Forelimb muscle (tissue), 1 donor: ENCODE measurements at places on chromosomes 4 and X. TPM values are rescaled to one million over a fixed set of nuclear protein-coding genes. Genes with fewer than 3 reads are reported as not detected.

Gene HTN3
- not detected for polyA plus RNA-seq

- no peak for DNase-seq
Measured at GRCh38 chr4:119559044-119559647, 69.5 kb downstream of the PDE5A start.

GRCh38 chr4:2617955-2618354 lies 81.5 kb downstream of the FAM193A start:
- no peak for DNase-seq

- no peak for DNase-seq
Measured at GRCh38 chrX:46447384-46447783, 97.8 kb downstream of the ZNF674 start.

Gene DRP2
- 1.6 TPM for polyA plus RNA-seq

DNA sequence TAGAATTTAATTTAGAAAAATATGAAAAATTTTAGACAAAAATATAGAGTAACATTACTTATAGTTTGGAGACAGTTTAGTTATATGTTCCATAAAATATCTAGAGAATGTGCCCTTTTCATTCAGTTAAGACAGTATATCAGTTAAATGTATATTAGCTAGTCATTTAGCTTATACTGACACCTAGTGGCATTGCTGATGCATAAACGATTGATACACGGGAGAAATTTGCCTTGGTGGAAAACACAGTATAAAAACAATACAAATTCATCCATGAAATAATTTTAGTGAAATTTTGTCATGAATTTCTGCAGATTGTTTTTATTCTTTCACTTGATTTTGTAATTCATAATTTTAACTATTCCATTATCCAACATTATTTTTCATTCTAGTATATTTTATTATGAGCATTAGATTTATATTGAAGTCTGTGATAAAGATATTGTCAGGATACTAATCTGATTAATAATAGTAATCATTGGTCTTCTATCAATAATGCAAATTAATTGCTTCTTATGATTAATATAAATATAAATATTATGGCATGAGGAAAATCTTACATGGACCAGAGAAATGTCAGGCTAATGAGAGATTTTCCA lies 219.0 kb downstream of the TLL1 start:
- DNase-seq = peak; percentile 14

DNA sequence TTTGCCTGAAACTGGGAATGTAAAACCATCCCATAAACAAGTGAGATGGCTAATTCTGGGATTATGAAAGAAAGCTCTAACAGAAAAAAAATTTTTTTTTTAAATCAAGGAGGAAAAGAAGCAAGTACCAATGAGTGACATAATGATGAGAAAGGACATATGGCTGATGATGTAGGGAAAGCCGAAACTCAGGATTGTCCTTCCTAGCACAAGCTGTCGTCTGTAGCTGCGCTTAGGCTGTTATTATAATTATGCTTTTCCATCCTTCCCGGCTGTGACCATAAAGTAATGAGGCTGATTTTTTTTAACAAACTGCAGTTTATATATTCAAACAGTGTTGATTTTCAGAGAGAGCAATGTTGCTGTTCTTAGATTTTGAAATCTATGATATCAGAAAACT lies 209.8 kb upstream of the NOCT start:
- DNase-seq = no peak

Gene CLDN24
- polyA plus RNA-seq = not detected

DNA sequence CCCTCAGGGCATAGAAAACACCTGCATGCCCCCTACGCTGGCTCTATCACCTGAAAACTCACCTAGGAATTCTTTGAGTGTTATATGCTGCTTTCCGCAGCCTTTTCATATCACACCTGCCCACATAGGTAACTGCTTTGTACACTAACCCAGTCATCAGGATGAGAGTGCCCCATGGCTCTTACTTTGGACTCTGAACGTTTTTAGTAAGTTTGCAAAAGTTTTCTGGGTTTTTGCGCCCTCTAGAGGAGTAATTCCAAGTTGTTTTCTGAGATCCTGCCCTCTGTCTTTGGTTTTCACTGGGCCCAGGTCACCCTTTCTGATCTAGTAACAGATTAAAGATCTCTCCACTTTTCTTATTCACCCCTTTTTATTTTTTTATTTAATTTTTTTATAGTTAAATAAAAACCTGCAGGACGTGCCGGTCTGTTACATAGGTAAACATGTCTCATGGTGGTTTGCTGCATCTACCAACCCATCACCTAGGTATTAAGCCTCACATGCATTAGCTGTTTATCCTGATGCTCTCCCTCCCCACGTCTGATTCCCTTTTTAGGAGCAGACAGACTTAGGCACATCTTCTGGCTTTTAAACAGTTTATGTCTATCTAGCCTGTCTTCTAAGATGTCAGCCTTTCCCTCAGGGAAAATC lies 139.2 kb downstream of the NWD2 start:
- DNase-seq = no peak

- no peak for DNase-seq
Measured at GRCh38 chr4:85826060-85826678, 351.2 kb downstream of the ARHGAP24 start.

- DNase-seq = no peak
Measured at GRCh38 chr4:26749867-26750266, 110.8 kb upstream of the STIM2 start.

DNA sequence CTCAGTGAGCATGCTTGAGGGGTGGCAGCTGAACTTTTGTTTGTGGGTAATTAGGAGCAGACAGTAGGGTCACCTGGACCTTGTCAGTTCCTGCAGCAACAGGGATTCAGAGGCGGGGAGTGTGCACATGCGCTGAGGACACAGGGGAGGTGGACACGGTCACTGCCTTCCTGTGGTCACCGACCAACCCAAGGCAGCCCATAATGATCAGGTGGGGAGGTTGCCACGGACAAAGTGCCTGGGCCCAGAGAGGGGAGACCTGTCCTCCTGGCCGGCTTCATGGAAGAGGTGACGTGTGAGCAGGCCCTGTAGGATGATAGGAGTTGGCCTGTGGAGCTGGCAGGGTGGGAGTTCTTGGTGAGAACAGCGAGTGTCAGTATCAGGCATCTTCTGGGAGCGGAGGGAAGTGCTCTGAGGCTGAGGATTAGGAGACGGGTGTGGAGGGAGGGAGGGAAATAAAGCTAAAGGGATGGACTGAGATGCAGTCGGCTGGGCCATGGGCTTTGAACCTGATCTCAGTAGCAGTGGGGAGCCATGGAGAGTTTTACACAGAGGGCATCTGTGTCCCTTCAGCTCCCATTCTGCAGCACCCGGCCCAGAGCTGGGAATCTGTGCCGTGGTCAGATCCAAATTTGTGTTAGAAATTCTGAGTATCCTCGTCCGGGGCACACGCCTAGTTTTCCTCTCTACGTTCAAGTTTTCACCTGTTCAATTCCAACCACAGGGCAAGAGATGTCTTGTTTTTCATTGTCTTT lies 100.0 kb downstream of the PSAPL1 start:
- DNase-seq = no peak

- DNase-seq = no peak
Measured at GRCh38 chr4:85419103-85419502, 55.8 kb upstream of the ARHGAP24 start.

Gene C1GALT1C1
- 12.7 TPM for polyA plus RNA-seq

Gene RTL5
- 10.9 TPM for polyA plus RNA-seq

Gene MAGIX
- 1.9 TPM for polyA plus RNA-seq

Gene ANXA3
- 4.1 TPM for polyA plus RNA-seq

GRCh38 chrX:15645266-15645665 lies 19.3 kb downstream of the CLTRN start:
- no peak for DNase-seq

DNA sequence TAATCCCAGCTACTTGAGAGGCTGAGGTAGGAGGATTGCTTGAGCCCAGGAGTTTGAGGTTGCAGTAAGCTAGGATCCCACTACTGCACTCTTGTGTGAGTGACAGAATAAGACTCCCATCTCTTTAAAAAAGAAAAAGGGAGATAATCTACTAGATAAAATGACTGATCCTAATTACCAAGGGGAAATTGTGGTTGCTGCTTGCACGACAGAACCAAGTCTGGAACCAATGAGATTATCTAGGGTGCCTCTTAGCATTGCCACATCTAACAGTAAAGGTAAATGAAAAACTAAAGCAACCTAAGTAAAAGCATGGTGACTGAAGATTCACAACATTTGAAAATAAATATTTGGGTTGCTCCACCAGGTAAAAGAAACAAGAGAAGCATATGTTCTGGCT lies 185.1 kb downstream of the PDHA2 start:
- no peak for DNase-seq

Gene PABPC1L2B
- polyA plus RNA-seq = not detected

DNA sequence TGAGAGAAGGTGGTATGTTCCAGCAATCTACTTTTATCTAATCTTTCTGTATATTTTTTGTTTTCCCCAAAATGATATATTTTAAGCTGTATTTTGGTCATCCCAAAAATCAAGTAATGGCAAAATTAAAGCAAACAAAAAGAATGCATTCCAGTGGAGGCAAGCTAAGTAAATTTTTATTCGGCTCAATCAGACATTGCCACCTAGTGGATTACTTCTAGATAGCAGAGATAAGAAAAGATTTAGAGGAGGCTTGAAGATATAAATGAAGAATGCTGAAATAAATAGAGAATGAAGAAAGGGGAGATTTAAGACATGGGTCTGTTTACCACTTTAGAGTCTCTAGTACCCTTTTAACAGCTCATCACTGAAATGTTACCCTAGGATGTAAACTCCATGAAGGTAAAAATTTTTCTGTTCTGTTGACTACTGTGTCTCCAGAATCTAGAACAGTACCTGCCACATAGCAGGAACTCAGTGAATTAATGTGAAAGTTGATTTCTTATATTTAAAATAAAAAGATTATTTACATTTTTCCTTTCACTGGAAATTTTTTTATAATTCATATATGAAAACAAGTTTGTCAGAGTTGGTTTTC lies 110.9 kb upstream of the ANK2 start:
- DNase-seq = no peak

- no peak for DNase-seq
Measured at GRCh38 chr4:168152837-168153500, 60.6 kb downstream of the ANXA10 start.

Gene TMEM31
- polyA plus RNA-seq = 0.99 TPM

Gene OTC
- not detected for polyA plus RNA-seq

Gene SLC6A8
- 40.6 TPM for polyA plus RNA-seq

GRCh38 chrX:97200454-97200853 lies 316.7 kb downstream of the RPA4 start:
- no peak for DNase-seq

- DNase-seq = no peak
Measured at GRCh38 chr4:26099967-26100366, 185.9 kb downstream of the SMIM20 start.

DNA sequence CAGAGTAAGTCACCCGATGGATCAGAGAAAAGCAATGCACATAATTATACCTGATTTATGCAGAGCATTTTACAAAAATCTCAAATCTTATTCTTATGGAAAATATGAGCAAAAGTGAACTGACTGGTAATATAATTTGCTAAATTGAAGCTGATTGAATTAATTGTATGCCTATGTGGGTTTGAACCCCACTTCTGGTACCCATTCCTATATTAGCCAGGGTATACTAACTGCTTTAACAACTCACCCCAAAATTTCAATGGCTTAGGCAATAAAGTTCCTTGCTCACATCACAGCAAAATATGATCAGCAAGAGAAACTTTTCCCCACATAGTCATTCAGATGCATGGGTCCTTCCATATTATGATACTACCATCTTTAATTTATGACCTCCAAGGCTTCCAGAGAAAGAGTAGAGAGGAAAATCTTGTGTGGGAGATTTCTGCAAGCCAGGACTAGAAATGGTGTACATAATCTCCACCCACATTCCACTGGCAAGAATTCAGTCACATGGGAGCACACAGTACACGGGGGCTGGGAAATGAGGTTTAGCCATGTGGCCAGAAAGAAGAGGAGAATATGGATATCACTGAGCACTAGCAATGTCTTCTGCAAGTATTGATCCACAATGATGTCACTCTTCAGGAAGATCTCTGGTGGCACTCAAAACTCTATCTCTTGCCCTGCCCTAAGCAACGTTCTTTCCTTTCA lies 640.7 kb downstream of the BCOR start:
- DNase-seq = no peak

Gene GABRQ
- 1.3 TPM for polyA plus RNA-seq

DNA sequence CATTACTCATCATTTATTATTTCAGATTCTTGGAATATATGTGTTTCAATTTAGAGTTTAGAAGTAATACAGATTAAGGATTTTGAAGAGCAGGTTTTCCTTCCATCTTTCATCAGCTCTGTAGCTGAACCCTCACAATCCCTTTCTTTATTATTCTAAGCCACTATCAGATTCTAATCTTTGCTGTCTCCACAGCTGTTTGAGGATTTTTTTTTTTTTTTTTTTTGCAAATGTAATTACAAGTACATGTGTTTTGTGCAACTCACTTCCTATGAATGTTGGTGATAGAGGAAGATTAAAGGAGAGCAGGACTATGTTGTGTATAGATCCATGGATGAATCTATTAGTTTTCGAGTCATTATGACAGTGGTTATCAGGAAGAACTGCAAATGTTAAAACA lies 87.4 kb upstream of the TENM3 start:
- DNase-seq = no peak

DNA sequence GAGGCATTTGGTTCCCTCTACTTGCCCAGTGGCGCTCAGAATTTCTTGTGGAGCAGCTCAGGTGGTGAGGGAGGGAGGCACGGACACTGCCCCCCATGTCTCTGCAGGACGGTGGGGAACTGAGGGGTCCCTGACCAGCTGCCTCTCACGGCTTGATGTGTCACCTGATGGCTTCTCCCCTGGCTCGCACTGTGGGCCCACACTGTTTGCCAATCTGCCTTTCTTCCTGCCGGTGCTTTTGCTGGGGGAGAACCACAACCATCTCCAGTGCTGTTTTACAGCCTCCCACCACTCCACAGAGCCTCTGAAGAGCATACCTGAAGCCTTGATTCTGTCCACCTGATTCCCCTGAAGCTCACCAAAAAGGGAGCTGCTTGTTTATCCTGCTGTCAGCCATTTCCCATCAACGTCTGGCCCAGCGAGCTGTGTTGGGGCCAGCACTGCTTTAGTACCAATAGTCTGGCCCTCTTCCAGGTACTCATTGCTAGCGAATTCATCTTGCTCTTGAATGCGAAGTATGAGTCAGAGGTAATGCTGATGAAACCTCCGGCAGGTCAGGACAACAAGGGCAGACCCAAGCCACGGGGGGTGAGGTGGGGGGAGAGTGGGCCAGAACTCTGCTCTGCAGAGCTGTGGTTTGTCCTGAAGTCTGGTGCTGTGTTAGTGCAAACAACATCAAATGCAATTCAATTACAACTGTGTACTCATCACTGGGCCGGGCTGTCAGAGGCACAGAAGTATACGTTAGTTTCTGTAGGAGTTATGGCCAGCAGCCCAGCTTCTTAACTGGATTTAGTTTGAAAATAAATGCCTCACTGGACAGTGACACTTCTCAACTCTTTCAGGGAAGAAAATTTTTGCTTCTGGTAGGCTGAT lies 208.3 kb upstream of the JADE1 start:
- no peak for DNase-seq

GRCh38 chr4:74926007-74926406 lies 6.9 kb upstream of the PARM1 start:
- DNase-seq = no peak

DNA sequence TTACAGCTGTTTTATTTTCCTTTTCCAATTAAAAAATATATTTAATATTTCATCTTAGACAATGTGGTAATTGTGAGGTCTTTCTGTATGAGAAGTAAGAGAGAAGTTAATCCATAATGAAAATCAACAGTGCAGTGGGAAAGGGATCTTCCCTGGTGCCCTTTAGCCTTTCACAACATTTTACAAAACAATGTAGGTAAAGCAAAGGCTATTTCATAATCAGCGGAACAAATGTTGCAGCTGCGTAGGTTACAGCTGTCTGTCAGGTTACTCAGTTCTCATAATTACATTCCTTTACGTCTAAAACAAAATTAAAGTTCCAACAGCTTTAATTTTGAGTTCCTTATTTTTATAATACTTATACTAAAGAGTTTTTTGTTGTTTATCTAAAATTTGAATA lies 22.8 kb upstream of the VCX3A start:
- no peak for DNase-seq

GRCh38 chrX:56600141-56600540 lies 36.7 kb downstream of the UBQLN2 start:
- no peak for DNase-seq
